ENCODE measurements at places on chromosomes 4 and X.

- DNase-seq = no peak
These were observed 1521.7 kb downstream of the RPA4 start for GRCh38 chrX:98405376-98405775.

- no peak for DNase-seq
These were observed 222.7 kb downstream of the COL25A1 start for GRCh38 chr4:109079731-109080130.

DNA sequence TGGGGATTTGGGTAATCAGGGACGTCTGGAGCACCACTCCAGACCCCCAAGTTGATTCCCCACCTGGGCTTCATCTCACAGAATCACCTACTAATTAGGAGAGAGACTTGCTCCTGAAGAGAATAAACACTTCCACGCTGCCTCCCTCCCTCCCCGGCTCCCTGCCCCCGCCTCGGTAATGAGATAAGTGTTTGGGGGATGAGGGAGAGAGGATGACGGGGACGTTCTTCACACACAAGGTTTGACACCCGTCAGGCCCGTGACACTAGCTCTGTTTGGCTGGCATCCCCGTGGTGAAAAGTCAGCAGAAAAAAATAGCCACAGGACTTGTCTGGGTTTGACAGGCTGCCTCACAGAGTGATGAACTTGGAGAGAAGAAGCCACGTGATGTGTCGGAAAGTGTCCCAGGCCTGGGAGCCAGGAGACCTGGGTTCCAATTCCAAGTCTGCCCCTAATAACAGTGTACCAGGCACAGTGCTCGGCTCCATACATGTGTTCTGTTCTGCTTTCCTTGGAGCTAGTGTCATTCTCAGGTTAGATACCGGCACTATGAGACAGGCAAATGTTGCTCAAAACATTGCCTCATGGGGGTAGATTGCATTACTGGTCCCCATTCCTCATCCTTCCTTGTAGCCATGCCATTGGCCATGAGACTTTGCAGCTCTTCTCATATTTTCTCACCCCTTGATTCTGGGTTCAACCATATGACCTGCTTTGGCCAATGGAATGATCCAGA is 578.0 kb downstream of the BCOR start:
- DNase-seq = no peak

- peak; percentile 19 for DNase-seq
These were observed 206.6 kb upstream of the HS3ST1 start for GRCh38 chr4:11635342-11635741.

- no peak for DNase-seq
These were observed 31.8 kb upstream of the CENPU start for GRCh38 chr4:184765473-184766340.

- no peak for DNase-seq
These were observed 60.7 kb downstream of the TBC1D9 start for GRCh38 chr4:140695483-140695882.

DNA sequence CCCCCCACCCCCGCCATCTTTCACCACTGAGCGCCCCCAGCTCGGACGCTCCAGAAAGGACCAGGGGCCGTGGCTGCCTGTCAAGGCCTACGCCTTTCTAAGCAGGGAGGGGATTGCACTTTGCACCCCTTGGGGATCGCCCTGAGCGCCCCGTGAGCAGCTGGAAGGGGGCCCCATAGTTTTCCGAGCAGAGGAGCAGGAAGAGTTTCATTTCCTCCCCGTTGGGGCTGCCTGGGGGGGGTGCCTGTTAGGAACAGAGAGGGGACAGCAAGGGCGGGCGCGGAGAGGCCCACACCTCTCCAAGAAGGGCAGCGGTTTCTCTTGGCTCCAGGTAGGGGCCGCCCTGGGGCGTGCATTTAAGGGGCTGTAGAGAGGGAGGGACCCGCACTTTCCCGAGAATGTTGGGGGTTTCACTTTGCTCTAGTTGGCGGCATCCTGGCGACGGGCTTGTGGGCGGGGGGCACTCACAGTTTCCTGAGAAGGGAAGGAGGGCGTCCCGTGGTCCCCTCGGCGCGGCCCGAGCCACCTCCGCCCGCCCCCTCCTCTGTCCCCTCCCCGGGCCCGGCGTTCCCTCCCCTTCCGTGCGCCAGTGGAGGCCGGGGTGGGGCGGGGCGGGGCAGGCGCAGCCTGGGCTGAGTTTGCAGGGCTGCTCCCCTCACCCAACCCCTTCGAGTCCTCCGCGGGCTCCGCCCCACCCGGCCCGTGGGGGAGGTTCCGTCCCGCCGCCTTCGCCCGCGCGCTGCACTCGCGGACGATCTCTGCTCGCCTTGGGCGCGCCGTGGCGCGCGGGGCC is 82.3 kb upstream of the CD99 start:
- DNase-seq = peak; percentile 72

DNA sequence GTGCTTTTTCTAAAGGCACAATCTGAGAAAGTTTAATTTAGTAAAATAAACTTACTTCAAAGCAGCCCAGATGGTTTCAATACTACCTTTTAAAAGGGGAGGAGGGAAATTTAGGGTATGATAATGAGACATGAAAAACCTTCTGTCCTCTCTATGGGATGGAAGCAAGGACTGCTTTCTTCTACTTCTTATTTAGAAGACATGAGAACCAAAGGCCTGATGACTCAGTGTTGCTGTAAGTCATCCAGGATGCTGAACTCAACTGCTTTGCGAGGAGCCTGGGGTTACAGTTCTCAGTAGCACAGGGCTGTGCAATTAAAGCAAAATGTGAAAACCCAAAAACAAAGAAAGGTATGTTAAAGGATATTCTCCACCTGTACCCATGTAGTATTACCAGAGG is 140.8 kb upstream of the EDNRA start:
- no peak for DNase-seq

GRCh38 chrX:119895843-119896326 is at the start of gene AKAP14:
Gene AKAP14 (plus strand): TSS chrX:119895893. CDS start chrX:119903224, 7,331 bp downstream.
- no peak for DNase-seq

Data from SW480 (cell line).